ENCODE measurements at places on chromosomes 13 and 19.

DNA sequence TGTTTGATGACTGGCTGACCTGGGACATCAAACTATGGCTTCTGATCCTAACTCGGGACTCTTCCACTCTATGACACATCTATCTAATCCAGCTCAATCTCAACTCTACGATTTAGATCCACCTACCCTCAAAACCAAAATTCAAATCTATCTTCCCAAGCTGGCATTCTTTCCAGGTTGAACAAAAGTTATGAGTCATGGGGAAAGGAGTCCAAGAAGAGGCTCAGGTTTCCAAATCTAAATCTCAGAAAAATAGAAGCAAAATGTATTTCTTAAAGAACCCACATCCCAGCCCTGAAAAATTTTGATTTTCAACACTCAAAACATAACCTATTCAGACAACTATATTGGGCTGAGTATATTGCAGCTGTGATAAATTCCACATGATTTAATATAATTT, 143.9 kb upstream of the IPO5 start:
- DNase-seq, result no peak

DNA sequence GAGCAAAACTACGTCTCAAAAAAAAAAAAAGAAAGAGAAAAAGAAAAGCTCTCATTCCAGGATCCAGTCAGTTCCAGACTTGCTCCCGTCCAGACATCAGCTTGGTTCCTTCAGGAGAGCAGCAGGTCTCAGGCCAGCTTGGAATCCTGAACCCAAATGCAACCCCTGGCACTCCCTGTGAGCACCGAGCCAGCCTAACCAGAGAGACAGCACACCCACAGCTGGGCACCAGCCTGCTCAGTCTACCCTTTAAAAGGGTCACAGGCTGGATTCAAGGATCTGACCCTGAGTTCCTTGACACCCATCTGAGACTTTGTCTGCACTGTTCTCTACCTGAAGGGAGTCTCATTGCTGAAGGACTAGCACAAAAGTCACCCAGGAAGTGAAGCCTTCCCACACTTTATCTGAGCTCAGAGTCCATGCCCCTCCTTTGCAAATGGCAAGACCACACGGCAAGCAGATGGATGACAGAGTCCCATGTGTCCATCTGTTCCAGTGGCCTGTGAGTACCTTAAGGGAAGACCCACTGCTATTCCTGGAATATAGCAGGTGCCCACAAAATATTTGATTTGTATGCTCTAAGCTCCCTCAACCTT, 1.4 kb downstream of the PEPD start:
- DNase-seq, result no peak

GRCh38 chr13:91523116-91523515, 124.7 kb downstream of the GPC5 start:
- DNase-seq, result no peak

DNA sequence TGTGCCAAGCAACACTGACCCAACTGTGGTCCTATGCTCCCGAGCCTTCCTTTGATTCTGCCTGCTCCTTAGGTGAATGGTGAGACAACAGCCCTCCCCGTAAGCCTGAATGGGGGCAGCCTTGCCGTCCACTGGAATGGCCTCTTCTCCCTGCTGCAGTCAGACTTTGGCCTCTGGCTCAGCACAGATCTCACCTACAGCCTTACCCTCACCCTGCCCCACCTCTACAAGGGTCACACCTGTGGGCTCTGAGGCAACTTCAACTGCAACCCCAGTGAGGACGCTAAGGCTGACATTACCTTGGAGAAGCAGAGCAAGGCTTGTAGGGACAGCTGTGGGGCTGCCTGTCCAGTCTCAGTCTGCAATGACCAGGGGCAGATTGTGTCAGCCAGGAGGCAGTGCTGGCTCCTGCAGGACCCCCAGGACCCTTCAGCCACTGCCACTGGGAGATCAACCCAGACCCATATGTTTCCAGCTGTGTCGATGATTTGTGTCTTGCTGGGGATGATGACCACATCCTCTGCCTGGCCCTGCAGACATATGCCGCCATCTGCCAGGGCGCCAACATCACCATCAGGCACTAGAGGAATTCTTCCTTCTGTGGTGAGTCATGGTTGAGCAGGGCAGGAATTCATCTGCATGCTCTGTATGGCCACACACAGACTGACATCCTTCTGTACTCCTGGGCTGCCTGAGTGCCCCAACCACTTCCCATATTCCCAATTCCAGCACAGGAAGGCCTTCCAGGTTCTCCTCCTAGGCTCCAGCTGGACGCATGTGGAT, 27.3 kb upstream of the FXYD3 start:
- DNase-seq, result no peak

DNA sequence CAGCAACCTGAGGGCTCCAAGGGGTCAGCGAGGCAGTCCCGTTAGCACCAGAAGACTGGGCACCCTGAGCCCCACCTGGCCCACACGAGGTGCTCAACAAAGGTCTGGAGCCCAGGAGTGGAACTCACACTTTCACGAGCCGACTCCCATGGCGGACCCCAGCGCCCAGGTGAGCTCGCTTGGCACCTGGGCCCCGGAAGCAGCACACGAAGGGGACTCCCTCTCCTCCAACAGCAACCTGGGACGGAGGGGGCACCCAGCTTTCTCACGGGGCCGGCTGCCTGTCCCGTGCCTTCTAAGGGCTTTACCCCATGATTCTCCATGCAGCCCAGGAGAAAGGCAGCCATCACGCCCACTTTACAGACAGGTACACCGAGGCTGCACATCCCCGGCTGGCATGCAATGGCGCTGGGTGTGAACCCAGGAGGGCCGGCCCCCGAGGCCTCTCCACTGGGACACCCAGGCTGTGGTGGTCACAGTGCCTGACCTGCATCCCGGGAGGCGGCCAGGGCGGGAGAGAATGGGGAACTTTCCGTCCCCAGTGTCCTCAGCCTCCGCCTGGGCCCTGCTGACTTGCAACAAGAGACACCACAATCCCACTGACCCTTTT, 5.0 kb downstream of the PIP5K1C start:
- DNase-seq, result no peak

GRCh38 chr19:46068345-46069258, 27.8 kb upstream of the IGFL4 start:
- no peak for DNase-seq
